Choroid plexus epithelial cell (primary cell): ENCODE measurements at places on chromosomes 3 and 15.

GRCh38 chr3:22836131-22836530 lies 367.0 kb upstream of the UBE2E2 start:
- DNase-seq: no peak

GRCh38 chr3:52440249-52440551 lies 4.7 kb downstream of the SEMA3G start:
- no peak for DNase-seq

DNA sequence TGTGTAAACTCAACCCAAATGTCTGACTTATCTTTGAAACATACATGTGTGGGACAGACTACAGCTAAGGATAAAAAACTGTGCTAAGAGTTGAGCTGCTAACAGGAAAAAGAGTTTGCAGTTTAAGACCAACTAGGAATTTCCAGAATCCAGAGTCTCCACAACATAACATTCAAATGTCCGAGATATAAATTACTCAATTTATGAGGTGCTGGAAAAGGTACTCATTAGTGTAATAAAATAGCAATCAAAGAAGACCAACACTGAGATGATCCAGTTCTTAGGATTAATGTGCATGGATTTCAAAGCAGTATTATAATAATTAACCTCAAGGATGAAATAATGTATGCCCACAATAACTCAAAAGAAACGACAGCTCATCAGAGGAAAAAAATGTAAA lies 426.5 kb upstream of the KCNMB2 start:
- no peak for DNase-seq

- DNase-seq: no peak
Observed at GRCh38 chr15:86629409-86630356, 550.0 kb downstream of the AGBL1 start.

- DNase-seq: no peak
Observed at GRCh38 chr3:142596726-142597088, 514 bp downstream of the PLS1 start.

DNA sequence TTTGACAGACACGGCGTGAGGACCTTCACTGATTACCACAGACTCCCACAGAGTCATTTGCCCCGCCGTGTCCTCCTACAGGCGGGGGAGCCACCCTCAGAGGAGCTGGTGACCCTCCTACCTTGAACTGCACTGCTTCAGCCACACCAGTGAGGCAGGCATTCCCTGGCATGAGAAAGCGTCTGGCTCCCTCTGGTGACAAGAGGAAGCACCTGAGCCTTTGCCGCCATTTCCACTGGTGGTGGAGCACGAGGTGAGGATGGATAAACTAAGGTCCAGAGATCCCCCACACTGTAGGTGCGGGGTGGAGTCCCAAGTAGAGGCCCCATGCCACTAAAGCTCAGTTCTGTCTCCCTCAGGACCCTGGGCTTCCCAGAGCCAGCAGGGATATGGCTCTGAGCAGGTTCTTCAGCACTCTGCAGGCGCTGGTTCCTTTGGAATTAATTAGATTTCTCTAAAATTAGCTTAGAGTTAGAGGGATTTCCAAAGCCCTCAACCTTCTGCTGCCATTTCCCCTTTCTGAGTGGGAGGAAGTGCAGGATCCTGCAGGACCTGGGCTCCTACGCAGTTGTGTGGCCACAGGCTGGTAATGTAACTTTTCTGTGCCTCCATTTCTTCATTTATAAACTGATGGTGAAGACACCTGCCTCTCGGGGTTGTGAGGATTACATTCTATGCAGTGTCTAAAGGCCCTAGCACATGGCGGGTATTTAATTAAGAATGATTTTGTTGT lies 224.0 kb downstream of the SLCO3A1 start:
- DNase-seq: peak; percentile 42

GRCh38 chr3:23865595-23866396 lies 51.0 kb downstream of the NKIRAS1 start:
- DNase-seq: peak; percentile 88

DNA sequence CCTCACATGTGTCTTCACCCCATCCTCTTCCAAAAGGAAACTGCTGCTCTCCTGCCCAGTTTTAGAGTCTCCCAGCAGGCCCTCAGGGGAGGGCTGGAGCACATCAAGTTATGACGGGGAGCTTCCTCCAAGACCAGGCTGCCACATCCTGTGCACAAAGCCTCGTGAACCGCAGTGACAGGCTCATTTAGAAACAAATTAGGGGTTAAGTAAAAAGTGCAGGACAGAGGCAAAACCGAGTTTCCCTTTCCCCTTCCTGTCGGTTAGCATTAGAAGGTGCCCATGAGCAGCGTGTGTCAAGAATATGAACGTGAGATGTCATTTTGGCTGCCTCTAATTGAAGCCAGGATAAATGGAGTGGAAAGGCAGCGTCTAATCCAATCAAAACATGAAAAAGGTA lies 199.7 kb downstream of the ARRDC4 start:
- DNase-seq: no peak

DNA sequence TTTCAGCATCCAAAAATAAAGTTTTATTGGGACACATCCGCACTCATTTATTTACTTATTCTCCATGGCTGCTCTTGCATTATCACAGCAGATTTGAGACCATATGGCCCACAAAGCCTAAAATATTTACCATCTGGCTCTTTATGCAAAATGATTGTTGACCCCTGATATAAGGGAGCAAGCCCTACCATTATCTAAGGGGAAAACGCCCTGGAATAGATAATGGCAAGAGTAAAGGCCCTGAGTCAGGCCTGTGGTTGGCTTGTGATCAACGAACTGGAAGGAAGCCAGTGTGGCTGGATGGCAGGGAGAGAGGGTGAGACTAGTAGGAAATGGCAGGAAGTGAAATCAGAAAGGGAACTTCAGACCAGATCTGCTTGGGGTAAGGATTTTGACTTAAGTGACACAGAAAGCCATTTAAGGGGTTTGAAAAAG lies 24.6 kb upstream of the DMXL2 start:
- peak; percentile 31 for DNase-seq

GRCh38 chr3:123078101-123078500 lies 11.3 kb downstream of the PDIA5 start:
- no peak for DNase-seq
